ENCODE measurements at places on chromosomes 11 and 22. TPM values are rescaled to one million over a fixed set of nuclear protein-coding genes. Genes with fewer than 3 reads are reported as not detected.

The FADS2 gene
- 135 TPM for total RNA-seq

The CREBZF gene
- total RNA-seq, result 55.5 TPM

The ZNF215 gene
- total RNA-seq, result 1.4 TPM

The FDXACB1 gene
- total RNA-seq, result 5.1 TPM

The SYT8 gene
- not detected for total RNA-seq

The EXPH5 gene
- 2.0 TPM for total RNA-seq

The DDX25 gene
- total RNA-seq, result not detected

The PNPLA3 gene
- total RNA-seq, result not detected

The KRTAP5-9 gene
- 0.35 TPM for total RNA-seq

The TRIM6 gene
- total RNA-seq, result 0.37 TPM

The IFITM10 gene
- total RNA-seq, result 0.96 TPM

The PHOX2A gene
- total RNA-seq, result not detected
